Keratinocyte (primary cell): ENCODE measurements at places on chromosomes 7 and 10. TPM values are rescaled to one million over a fixed set of nuclear protein-coding genes. Genes with fewer than 3 reads are reported as not detected.

DNA sequence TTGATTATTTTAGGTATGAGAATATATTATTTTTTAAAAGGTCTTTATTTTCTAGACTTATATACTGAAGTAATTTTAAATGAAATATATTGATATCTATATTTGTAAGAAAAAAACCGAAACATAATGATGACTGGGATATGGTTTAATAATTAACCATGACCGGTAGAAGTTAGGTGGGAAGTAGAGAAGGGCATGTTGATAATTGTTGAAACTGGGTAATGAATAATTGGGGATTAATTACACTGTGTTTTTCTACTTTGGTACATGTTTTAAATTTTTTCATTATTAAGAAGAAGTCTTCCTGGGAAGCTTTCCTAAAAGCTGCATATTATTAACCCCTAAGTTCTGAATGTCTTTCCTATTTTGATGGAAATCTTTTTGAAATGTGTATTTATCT is 16.3 kb downstream of the TSPAN12 start:
- no peak for DNase-seq

- no peak for DNase-seq
Measured at GRCh38 chr10:24438800-24439199, 229.9 kb downstream of the KIAA1217 start.

- no peak for DNase-seq
Measured at GRCh38 chr7:111586711-111587409, 24.6 kb upstream of the IMMP2L start.

Gene C10orf53
- not detected in 3 replicates for polyA plus RNA-seq

Gene LIPJ
- 0.03 to 0.08 TPM in 2 of 3 replicates, not detected in the other for polyA plus RNA-seq

- DNase-seq, result no peak
Measured at GRCh38 chr10:132918617-132919373, 23.6 kb downstream of the CFAP46 start.

DNA sequence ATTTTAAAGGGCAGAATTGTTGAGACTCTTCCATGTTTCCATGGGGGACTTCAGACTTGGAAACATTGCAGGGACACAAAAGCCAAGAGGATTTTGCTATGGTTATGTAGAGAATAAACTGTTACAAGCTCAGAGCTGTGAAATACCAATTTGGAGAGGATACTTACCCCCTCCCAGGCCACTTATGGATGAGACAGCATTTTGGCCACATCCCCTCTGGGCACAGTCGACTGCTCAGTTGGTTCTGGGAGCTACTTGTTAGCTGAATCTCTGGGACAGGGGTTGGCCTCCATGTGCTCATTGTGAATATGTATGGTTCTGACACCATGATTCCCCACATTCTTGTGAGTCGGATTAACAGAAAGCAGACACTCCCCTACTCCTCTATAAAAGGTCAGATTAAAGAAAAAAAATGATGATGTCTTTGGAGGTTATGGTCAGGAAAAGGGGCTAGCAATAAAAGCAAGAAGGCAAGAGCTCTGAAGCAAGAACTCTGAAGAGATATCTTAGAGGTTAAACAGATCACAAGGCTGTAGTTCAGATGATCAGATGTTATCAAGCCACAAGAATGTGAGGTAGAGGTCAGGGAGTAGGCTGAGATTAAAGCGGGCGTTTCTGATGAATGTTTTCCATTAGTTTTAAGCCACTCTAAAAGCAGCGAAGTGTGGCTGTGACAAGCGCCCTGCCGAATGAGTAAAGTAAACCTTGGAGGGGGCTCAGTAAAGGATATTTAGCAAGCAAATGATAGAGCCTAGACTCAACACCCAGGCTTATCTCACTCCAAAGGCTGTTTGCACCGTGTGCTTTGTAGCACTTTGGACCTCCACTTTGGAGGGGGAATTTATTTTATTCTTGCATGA is 17.2 kb downstream of the STAMBPL1 start:
- DNase-seq, result no peak

Gene SH2D4B
- 0.03 to 0.42 TPM (median 0.22 TPM) in 3 replicates for polyA plus RNA-seq

- no peak for DNase-seq
Measured at GRCh38 chr7:28083164-28083997, 97.2 kb downstream of the JAZF1 start.
